ENCODE measurements at places on chromosomes 3 and 15. TPM values are rescaled to one million over a fixed set of nuclear protein-coding genes. Genes with fewer than 3 reads are reported as not detected.

The SETD5 gene
- total RNA-seq = 102 TPM

- H3K36me3 ChIP-seq = no peaks in the 10 kb centered on the region
- H3K27me3 ChIP-seq = no peaks in the 10 kb centered on the region
- DNase-seq = no peak
- H3K27ac ChIP-seq = no peak overlapping the region
These were observed 75.3 kb downstream of the NCEH1 start for GRCh38 chr3:172635588-172635987.

GRCh38 chr3:197539651-197540051 lies 16.1 kb downstream of the BDH1 start:
- no peaks in the 10 kb centered on the region for H3K4me1 ChIP-seq
- no peak overlapping the region for H3K27ac ChIP-seq
- DNase-seq = peak; percentile 24
- H3K4me3 ChIP-seq = no peak overlapping the region

- H3K4me3 ChIP-seq = no peak overlapping the region
- no peak overlapping the region for H3K27ac ChIP-seq
- DNase-seq = no peak
- no peaks in the 10 kb centered on the region for H3K4me1 ChIP-seq
- H3K27me3 ChIP-seq = no peaks in the 10 kb centered on the region
- H3K36me3 ChIP-seq = no peaks in the 10 kb centered on the region
These were observed 36.5 kb upstream of the ARNT2 start for GRCh38 chr15:80367661-80368060.

GRCh38 chr3:167941234-167941995 lies 154.3 kb downstream of the GOLIM4 start:
- no peaks in the 10 kb centered on the region for H3K36me3 ChIP-seq
- H3K4me3 ChIP-seq = no peak overlapping the region
- peak; percentile 25 for DNase-seq
- H3K4me1 ChIP-seq = no peaks in the 10 kb centered on the region
- H3K27me3 ChIP-seq = no peaks in the 10 kb centered on the region
- peak overlapping the region; percentile 0 for H3K27ac ChIP-seq

All from body of pancreas (tissue), 4 donors.